ENCODE measurements at places on chromosomes 4 and X.

GRCh38 chr4:185710487-185710995 lies 101.5 kb downstream of the SORBS2 start:
- no peak for DNase-seq

DNA sequence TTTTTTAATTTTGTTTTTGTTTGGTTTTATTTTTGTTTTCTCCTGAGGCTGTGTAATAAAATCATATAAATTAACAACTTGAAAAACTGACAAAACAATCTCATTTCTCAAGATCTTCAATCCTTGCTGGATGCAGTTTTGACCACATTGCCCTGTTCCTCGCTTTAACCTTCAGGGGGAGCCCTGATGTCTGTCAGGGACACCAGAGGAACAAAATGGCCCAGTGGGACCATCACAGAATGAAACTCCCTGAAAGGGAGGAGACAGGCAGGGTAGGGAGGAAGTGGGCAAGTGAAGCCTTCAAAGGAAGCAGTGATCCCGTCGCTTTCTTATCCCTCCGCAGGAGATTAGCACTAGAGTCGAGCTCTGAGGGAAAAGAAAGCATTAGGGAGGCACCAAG lies 274.9 kb upstream of the LDB2 start:
- no peak for DNase-seq

DNA sequence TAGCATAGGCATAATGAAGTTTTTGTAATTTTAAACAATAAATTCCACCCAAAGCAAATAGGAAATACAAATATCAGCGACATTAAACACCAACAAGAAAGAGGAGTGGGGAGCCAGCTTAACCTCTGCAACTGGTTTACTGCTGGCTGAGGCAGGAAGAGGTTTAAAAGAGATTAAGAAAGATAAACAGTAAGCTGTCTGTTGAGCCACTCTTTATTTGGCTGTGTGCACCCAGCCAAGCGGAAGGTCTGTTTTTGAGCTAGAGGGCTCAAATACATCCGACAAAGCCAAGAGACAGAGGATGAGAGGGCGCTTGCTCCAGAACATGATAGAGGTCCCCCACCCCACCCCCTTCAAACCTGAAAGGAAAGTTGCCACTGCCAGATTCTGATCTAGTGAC lies 191.4 kb downstream of the MGST2 start:
- DNase-seq, result no peak

GRCh38 chr4:26878794-26879391 lies 18.3 kb downstream of the STIM2 start:
- DNase-seq, result no peak
